Neural crest cell (in vitro differentiated cells): ENCODE measurements at places on chromosomes 5 and 9. TPM values are rescaled to one million over a fixed set of nuclear protein-coding genes. Genes with fewer than 3 reads are reported as not detected.

Gene HOMER1
- 28.1 and 29.3 TPM in 2 replicates for total RNA-seq

Gene EXOSC2
- total RNA-seq, result 98.8 and 103 TPM in 2 replicates

- no peaks in the 10 kb centered on the region for H3K27me3 ChIP-seq
- H3K36me3 ChIP-seq, result no peaks in the 10 kb centered on the region
- H3K4me1 ChIP-seq, result peaks cover 5% of the 10 kb centered on the region
- no peak for DNase-seq
- no peak overlapping the region for H3K4me3 ChIP-seq
These were observed 372.1 kb upstream of the RIOK2 start for GRCh38 chr5:97554977-97555643.

GRCh38 chr9:36204906-36205547 is 14.3 kb downstream of the CLTA start:
- H3K36me3 ChIP-seq, result peaks cover 20% of the 10 kb centered on the region
- no peak for DNase-seq
- H3K27ac ChIP-seq, result no peak overlapping the region
- no peak overlapping the region for H3K4me3 ChIP-seq
- H3K4me1 ChIP-seq, result peaks cover 19% of the 10 kb centered on the region
- no peaks in the 10 kb centered on the region for H3K27me3 ChIP-seq

DNA sequence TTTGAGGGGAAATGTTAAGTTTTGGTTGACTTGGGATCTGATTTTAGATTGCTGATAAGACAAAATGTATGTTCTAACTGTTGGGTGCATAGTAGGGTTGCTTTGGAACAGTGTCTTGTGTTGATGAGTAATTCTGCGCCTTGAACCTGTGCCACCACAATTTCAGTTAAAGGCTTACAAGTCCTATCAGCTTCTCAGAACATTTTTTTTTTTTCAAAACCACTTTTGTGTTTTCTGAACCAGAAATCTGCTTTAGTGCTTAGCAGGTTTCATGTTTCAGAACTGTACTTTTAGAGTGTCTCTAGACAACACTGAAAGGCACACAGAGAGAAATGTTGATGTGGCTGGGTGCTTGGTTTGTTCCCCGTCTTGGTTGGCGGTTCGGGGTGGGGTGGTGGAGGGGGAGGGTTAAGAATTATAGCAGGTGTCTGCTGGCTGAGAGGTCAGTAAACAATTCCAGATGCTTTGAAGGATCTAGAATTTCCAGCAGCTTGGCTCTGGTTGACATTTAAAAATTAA is 84.6 kb downstream of the ANKRD55 start:
- H3K27ac ChIP-seq, result no peak overlapping the region
- no peaks in the 10 kb centered on the region for H3K27me3 ChIP-seq
- peaks cover 16% of the 10 kb centered on the region for H3K4me1 ChIP-seq
- no peaks in the 10 kb centered on the region for H3K36me3 ChIP-seq
- H3K4me3 ChIP-seq, result no peak overlapping the region

DNA sequence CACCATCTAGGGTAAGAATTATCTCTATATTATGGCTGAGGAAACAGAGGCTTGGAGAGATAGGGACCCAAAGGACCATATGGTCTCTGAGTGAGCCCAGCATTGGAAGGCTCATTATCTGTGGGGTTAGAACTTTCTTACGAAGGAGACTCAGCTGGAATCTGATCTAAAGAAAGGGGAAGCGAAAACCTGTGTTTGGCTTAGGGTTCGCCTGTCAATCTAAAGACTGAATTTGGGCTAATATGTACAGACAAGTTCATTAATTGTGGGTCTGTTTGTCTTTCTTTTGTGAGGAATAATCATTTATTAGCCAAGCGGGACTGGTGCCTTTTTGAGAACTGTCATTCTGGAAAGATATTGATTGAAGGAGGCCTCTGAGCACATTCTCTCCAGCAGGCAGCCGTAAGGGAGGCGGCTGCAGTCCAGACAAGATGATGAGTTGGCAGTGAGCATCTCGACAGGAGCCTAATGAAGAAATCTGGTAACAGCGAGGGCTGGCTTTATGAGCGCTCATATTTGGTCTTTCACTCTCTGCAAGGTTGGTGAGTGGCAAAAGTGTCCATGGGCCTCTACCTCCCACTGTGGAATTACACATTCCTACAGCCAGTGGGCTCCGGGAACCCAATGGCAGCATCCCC is 104.2 kb upstream of the GPR151 start:
- H3K4me1 ChIP-seq, result peaks cover 16% of the 10 kb centered on the region
- no peaks in the 10 kb centered on the region for H3K27me3 ChIP-seq
- no peak for DNase-seq
- H3K4me3 ChIP-seq, result no peak overlapping the region
- H3K27ac ChIP-seq, result no peak overlapping the region

Gene SHC3
- 14.9 and 17.7 TPM in 2 replicates for total RNA-seq

Gene DENND1A
- 17.8 and 21.9 TPM in 2 replicates for total RNA-seq

- no peak overlapping the region for H3K4me3 ChIP-seq
- no peaks in the 10 kb centered on the region for H3K27me3 ChIP-seq
- peaks cover 5% of the 10 kb centered on the region for H3K4me1 ChIP-seq
- H3K36me3 ChIP-seq, result no peaks in the 10 kb centered on the region
- no peak for DNase-seq
- no peak overlapping the region for H3K27ac ChIP-seq
These were observed 171.9 kb downstream of the MAPKAP1 start for GRCh38 chr9:125534971-125535701.

GRCh38 chr5:167999182-167999581 is 292.3 kb upstream of the WWC1 start:
- H3K4me3 ChIP-seq, result no peak overlapping the region
- no peak for DNase-seq
- H3K36me3 ChIP-seq, result no peaks in the 10 kb centered on the region
- H3K27ac ChIP-seq, result no peak overlapping the region
- H3K4me1 ChIP-seq, result peaks cover 8% of the 10 kb centered on the region
- H3K27me3 ChIP-seq, result no peaks in the 10 kb centered on the region

Gene PITX1
- not detected in 2 replicates for total RNA-seq

DNA sequence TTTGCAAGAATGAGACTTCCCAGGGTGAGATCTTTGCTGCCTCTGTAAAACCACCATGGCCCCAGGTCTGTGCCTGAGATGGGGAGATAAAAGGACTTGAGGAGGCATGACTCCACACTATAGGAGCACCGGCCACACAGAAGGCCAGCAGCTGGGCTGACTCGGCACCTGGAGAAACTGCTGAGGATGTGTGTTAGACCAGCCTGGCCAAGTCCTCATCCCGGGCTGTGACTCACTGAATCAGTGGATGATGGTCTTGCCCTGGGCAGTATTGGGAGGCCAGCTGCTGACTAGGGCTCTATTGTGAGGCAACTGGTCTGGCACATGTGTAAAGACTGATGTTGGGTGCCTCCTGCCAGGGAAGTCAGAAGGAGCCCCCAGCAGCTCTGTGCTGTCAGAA is 286.2 kb downstream of the ACTL7B start:
- no peak overlapping the region for H3K27ac ChIP-seq
- H3K27me3 ChIP-seq, result peaks cover 11% of the 10 kb centered on the region
- H3K4me3 ChIP-seq, result no peak overlapping the region
- DNase-seq, result no peak
- no peaks in the 10 kb centered on the region for H3K4me1 ChIP-seq

Gene GZMA
- total RNA-seq, result not detected in 2 replicates

Gene IRX1
- total RNA-seq, result 24.8 and 26.1 TPM in 2 replicates

DNA sequence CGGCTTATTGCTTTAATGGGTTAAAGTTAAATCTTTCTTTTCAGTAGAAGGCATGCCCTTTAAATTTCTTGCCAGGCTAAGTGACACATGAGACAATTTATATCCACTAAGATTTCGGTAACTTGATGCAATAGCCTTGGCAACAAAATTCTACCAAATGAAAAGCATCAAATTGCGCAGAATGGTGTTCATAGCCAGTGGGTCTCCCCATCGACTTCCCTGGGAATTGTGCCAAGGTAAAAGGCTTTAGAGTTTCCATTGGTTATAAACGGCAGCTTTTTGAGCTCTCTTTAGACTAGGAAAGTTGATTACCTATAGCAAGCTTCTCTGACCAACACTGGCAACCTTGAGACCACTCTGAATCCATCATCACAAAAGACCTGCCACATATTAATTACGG is 358.4 kb downstream of the ARRDC3 start:
- no peaks in the 10 kb centered on the region for H3K36me3 ChIP-seq
- H3K4me3 ChIP-seq, result no peak overlapping the region
- H3K27me3 ChIP-seq, result no peaks in the 10 kb centered on the region
- peaks cover 29% of the 10 kb centered on the region for H3K4me1 ChIP-seq

- H3K27ac ChIP-seq, result no peak overlapping the region
- H3K36me3 ChIP-seq, result peaks cover 17% of the 10 kb centered on the region
- H3K27me3 ChIP-seq, result no peaks in the 10 kb centered on the region
- H3K4me1 ChIP-seq, result no peaks in the 10 kb centered on the region
These were observed 273.4 kb downstream of the DENND1A start for GRCh38 chr9:123656565-123656964.

Gene TSSK1B
- total RNA-seq, result 0.16 and 0.23 TPM in 2 replicates

DNA sequence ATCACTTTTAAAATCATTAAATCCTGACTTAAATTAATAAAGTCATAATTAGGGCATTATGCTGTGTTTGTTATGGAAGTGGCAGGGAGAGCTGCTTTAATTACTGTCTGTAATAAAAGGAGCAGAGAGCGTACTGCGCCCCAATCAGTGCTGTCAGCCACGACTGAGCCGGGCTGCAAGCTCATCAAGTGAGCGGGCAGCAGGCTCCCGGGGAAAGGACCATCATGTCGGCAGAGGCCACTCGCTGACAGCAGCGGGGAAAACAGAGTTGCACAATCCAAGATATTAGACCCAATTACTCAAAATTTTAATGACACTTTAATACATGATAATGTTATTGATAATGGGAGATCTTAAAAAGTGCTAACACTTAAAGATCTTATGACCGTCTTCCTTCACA is 181.6 kb downstream of the AP3B1 start:
- H3K4me1 ChIP-seq, result no peaks in the 10 kb centered on the region
- H3K27me3 ChIP-seq, result no peaks in the 10 kb centered on the region
- H3K4me3 ChIP-seq, result no peak overlapping the region
- no peak overlapping the region for H3K27ac ChIP-seq
- peaks cover 8% of the 10 kb centered on the region for H3K36me3 ChIP-seq
- no peak for DNase-seq

GRCh38 chr9:36045610-36046009 is 8.9 kb downstream of the RECK start:
- no peak overlapping the region for H3K27ac ChIP-seq
- H3K4me1 ChIP-seq, result peaks cover 21% of the 10 kb centered on the region
- no peak for DNase-seq
- no peaks in the 10 kb centered on the region for H3K27me3 ChIP-seq
- peaks cover 4% of the 10 kb centered on the region for H3K36me3 ChIP-seq

Gene PCDHGC4
- 14.8 and 15.9 TPM in 2 replicates for total RNA-seq
